ENCODE measurements at places on chromosomes 5 and 9. TPM values are rescaled to one million over a fixed set of nuclear protein-coding genes. Genes with fewer than 3 reads are reported as not detected.
A peak's percentile ranks its signal among the peaks of the same experiment; 100 is the strongest.

ADAMTS2 gene
- not detected for total RNA-seq

BTNL8 gene
- not detected for total RNA-seq

GRCh38 chr5:16922430-16922829 lies 13.7 kb downstream of the MYO10 start:
- no peak for DNase-seq

DNA sequence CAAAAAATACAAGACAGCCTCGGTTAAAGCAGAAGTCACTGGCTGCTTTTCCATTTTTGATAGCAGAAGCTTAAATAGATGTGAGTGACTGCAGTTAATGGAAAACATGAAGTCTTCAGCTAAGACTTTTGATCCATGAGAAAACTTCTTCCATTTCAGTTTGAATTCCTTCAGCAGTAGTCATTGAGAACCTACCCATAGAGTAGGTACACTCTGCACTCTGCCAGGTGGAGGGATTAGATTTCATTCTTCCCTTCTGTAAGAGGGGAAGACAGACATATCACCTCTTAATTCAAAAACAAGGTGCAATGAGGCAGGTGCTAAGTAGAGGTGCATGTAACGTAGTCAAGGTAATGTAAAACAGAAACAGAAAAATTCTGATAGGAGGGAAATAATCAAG lies 26.7 kb upstream of the XPA start:
- no peak for DNase-seq

- peak; percentile 95 for DNase-seq
Observed at GRCh38 chr5:37668524-37669047, 171.3 kb downstream of the GDNF start.
